ENCODE measurements at places on chromosomes 13 and 19.

DNA sequence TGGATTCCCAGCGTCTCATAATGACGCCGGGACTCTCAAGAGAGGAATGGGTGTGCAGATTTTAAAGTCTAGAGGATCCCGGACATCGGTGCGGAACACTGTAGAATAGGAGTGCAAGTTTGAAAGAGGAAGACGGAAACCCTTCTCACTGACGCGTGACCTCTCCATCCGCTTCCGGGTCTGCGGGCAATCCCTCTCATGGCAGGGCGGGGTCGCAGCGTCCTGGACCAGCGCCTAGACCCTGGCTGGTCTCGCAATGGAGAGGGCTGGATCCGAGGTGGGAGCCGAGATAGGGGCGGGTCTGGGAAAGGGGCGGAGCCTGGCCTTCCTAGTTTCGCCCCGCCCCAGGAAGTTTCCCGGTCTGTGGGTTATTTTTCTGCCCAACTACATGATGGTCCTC lies 4.6 kb upstream of the ZNF845 start:
- DNase-seq: no peak

- no peak for DNase-seq
Observed at GRCh38 chr13:32731576-32731975, 145.3 kb downstream of the PDS5B start.

- no peak for DNase-seq
Observed at GRCh38 chr13:29434217-29434945, 161.1 kb downstream of the SLC7A1 start.

DNA sequence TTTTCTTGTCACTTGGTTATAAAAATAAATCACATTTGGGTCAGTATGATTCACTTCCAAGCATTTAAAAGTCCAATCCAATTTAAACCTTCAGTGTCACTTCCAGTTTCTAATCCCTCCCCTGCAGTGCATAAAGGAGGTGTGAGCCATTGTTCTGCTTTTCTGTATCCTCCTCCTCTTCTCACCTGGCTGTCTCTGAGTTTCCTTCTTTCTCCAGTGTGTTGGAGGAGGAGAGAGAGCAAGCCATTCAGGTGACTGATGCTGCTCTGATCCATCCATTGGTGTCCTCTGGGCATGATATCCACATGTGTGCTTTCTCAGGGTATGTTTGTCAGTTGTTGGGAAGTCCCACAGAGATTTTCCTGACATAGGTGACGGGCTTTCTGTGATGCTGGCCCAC lies 1.2 kb downstream of the NUDT15 start:
- no peak for DNase-seq

- DNase-seq: no peak
Observed at GRCh38 chr19:30011051-30011578, 69.1 kb downstream of the URI1 start.

Data from NCI-H1092 treated with DMSO at 0.1 percent for 48 hours (cell line).